ENCODE measurements at places on chromosomes 7 and 10. TPM values are rescaled to one million over a fixed set of nuclear protein-coding genes. Genes with fewer than 3 reads are reported as not detected.

DNA sequence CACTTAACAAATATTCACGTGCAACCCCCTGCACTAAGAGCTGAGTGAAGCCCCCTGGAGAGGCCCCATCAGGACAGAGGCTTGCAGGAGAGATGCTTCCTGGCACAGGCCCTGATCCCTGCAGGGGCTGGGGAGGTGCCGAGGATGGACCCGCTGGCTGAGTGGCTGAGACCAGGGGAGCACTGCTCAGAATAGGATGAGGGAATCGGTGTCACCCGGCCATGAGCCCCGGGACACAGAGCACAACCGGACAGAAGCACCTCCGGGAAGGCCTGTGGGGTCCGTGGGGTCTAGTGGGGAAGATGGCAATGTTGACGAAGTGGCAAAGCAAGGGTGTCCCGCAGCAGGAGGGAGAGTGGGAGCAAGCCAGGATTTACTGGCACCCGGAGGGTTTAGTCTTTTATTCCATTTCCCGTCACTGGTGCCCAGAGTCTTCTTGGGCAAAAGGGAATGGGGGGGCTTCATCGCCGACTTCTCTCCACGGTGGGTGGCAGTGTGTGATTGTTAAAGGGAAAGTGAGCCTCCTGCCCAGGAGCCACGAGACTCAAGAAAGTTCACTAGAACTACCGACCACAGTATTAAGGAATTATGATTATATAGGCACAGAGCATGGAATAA, 140.7 kb downstream of the ADARB2 start:
- DNase-seq, result no peak

- DNase-seq, result no peak
Observed at GRCh38 chr7:113143486-113144257, 25.3 kb upstream of the SMIM30 start.

GRCh38 chr7:8360564-8361153, 72.8 kb upstream of the NXPH1 start:
- no peak for DNase-seq

SMKR1 gene
- not detected for total RNA-seq
